Renal cortical epithelial cell (primary cell): ENCODE measurements at places on chromosomes 1 and 21. TPM values are rescaled to one million over a fixed set of nuclear protein-coding genes. Genes with fewer than 3 reads are reported as not detected.

BCAN gene
- total RNA-seq = 3.7 TPM in 1 of 2 replicates, not detected in the other

AVPR1B gene
- not detected in 2 replicates for total RNA-seq

LHX4 gene
- 0.05 TPM in 1 of 2 replicates, not detected in the other for total RNA-seq

RBM11 gene
- 1.6 and 3.1 TPM in 2 replicates for total RNA-seq

SELENBP1 gene
- total RNA-seq = 5.0 and 26.8 TPM in 2 replicates

KRTAP12-2 gene
- not detected in 2 replicates for total RNA-seq

RXRG gene
- not detected in 2 replicates for total RNA-seq

DNA sequence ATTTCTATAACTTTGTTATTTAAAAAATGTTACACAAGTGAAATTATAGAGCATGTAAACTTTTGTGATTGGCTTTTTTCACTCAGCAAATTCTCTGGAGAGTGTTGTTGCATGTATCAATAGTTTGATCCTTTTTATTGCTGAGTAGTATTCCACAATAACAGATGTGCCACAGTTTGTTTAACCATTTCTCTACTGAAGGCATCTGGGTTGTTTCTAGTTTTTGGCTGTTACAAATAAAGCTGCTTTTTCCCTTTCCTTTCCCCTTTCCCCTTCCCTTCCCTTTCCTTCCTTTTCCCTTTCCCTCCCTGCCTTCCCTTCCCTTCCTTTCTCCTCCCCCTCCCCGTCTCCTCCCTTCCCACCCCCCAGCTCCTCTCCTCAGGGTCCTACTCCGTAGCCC lies 15.9 kb downstream of the TUFT1 start:
- DNase-seq = no peak

DNA sequence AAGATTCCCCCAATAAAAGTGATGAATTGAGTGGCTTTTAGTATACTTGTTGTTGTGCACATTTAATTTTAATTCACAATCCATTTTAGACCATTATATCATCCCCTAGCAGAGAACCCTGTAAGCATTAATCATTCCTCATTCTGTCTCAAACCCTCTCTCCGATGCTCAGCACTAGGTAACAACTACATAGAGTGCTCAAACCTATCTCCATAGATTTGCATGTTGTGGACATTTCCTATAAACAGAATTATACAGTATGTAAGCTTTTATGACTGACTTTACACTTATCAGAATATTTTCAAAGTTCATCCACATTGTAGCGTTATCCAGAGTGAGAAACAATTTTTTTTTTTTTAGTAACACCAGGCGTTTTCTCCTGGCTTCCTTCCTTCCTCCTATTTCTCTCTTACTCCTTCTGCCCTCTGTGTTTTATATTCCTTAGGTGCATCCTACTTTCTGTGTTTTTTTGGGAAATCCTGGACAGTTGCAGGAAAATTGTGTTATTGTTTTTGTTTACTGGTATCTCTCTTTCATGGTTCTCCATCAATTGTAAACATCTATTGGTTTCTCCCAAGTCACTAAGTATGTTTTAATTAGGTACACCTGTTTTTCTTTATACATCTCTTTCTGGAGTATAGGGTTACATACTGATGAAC lies 1528.0 kb upstream of the TPTE start:
- peak; percentile 2 for DNase-seq

- peak; percentile 12 for DNase-seq
Measured at GRCh38 chr21:24671901-24672300, 935.4 kb downstream of the MRPL39 start.

GRCh38 chr1:43573066-43573800 lies 42.5 kb downstream of the PTPRF start:
- no peak for DNase-seq

DNA sequence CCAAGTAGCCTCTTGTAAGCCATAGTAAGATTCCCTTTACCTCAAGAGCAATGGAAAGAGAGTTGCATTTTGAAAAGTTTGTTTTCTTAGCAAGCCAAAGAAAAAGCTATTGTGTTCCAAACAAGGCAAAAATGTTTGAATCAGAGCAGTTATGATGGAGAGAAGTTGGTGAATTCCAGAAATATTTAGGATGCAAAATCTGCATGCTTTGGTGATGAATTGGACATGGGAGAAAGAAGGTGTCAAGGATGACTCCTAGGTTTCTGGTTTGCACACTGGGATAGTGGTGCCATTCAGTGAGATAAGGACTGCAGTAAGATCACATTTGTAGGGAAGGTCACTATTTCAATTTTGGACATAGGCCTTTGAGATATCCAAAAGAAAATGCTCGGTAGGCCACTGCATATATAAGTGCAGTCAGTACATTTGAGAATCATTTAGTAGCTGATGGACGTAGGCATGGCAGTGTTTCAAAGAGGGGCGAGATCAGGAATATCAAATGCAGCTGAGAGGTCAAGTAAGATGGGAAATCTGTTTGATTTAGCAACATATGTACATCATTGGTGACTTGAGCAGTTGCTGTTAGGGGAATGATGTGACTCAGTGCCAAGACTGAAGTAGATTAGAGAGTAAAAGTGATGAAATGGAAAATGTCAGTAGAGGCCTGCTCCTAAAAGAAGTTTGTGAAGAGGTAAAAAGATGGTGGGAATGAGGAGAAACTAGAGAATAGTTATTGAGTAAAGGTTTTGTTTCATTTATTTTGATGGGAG lies 33.9 kb upstream of the GPR25 start:
- no peak for DNase-seq

DNA sequence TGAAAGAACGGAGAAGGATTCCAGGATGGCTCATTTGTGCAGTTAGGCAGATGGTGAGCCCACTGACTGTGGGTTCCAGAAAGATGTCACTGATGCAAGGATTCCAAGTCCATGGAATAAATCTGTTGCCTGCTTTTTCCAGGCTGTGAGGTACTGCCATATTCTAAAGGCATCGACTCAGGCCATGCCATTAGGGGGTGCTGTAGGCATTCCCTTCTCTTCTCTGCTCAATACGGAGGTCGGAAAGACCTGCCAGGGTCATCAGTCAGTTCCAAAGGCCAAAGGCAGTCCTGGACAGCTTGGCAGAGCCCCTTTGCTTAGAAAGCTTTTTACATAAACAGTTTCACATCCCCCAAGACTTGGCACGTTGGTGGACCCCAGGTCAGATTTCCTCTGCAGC lies 31.7 kb upstream of the TMEM125 start:
- DNase-seq = peak; percentile 66

DNA sequence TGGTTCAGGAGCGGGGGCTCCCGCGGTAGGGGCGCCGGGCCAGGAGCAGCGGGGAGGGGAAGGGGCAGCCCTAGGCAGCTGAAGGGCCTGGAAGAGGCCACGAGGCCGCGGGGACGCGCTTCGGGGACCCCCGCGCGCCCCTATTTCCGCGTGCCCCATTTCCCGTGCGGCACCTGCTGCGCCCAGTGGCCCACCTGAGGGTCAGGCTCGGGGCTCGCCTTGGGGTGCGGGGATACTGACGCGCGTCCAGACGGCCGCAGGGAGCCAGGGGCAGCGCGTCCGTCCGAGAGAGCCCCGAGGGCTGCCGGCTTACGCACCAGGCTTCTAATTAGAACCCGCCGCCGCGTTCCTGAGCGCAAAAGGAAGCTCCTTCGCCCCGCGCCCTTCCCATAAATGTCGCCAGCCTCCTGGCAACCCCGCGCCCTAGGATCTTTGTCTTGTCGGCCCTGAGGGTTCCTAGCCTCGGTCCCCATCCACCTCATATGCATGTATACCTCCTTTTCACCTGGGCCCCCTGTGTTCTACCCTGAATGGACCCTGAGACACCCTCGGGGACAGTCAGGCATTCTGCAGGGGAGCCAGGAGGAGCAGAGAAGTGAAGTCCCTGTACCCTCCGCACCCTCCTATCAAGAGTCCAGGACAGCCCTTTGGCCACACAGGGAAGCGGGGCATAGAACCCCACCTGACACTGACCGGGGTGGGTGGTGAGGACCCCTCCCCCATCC lies 1.8 kb downstream of the WNT3A start:
- no peak for DNase-seq

GRCh38 chr1:153769221-153769620 lies 6.0 kb upstream of the SLC27A3 start:
- DNase-seq = no peak

DNA sequence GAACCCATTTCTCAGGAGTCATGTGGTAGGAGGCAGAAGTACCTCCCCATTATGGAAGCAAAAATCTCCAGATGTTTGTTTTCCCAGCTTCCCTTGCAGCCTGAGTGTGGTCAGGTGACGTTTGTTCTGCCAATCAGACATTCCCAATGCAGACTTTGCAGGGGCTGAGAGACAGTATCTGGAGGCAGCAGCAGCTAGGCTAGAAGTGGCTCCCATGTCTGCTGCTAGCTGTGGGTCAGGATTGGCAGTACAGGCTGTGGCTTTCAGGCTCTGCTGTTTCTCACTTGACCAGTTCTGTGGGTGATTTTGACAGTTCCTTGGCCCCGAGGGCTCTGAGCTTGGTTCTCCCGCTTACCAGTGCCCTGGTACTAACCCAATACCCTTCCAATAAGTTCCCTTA lies 58.6 kb upstream of the NBPF3 start:
- DNase-seq = no peak

GRCh38 chr1:16175610-16176553 lies 20.0 kb upstream of the EPHA2 start:
- DNase-seq = peak; percentile 72

DNA sequence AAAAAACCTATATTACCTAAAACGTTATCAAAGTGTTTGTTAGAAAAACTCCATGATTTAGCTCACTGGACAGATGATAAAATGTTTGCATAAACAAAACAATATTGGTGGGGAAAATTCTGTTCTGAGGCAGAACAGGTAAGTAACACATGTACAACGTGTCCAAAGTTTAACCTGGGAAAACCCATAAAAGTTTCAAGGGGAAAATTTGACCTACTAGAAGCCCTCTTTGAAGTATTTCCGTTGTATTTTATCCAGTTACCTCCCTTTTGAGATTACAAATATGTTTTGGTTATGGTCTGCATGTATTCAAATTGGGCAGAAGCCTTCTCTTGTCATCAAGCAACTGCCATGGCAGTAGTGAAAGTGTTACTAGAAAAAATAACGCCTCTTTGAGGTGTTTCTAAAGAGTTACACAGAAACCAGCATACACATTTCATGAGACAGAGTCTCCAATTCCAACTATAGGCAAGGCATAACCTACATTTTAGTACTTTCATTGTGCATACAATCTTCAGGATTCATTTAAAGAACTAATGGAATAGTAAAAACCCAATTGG lies 58.0 kb upstream of the PDC start:
- no peak for DNase-seq

DNA sequence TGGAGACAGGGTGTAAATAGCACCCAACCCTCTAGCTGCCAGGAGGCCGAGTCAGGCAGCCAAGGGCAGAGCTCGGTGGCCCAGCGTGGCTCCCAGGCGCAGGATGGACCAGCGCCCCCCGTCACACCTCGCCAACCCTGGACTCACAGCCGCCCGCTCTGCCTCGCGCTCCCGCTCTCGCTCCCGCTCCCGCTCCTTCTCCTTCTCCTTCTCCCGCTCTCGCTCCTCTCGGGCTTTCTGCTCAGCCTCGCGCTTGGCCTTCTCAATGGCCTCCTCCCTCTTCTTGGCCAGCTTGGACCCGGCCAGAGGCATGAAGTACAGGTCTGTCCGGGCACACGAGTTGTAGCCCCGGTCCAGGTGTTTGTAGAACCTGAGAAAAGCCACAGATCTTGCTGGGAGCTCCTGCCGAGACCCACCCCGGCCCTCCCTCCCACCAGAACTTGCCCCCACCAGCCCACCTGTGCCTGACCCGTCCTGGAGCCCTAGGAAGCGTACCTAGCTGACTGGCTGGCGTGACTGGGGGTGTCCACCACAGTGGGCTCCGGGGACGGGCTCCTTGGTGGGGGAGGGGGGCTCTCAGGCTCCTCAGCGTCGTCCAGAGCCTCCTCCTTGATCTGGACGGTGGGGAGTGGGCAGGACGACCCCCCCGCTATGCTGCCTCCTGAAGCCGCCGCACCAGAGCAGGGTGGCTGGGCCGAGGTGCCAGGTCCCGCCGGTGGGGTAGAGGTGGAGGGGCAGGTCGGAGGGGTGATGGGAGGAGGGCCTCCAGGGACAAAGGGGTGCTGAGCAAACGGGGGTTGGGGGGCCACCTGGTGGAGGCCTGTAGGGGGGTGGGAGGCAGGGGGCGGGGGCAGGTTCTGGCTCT lies 41.9 kb downstream of the SLC45A1 start:
- no peak for DNase-seq
